ENCODE measurements at places on chromosomes 11 and 22.

DNA sequence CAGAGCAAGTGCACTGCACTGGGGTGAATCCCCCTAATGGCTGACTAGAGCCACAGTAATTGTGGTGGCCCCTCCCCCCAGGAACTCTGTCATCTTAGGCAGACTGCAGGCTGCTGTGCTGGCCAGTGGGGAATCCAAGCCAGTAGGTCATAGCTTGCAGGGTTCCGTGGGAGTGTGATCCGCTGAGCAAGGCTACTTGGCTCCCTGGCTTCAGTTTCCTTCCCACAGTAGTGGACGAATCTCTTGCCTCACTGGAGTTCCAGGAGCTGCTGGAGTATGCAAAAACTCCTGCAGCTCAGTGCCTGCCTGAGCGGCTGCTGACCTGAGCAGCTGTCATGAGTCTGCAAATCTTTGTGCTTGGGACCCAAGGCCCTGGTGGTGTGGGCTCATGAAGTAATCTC lies 13.2 kb downstream of the OOSP3 start:
- DNase-seq, result no peak

DNA sequence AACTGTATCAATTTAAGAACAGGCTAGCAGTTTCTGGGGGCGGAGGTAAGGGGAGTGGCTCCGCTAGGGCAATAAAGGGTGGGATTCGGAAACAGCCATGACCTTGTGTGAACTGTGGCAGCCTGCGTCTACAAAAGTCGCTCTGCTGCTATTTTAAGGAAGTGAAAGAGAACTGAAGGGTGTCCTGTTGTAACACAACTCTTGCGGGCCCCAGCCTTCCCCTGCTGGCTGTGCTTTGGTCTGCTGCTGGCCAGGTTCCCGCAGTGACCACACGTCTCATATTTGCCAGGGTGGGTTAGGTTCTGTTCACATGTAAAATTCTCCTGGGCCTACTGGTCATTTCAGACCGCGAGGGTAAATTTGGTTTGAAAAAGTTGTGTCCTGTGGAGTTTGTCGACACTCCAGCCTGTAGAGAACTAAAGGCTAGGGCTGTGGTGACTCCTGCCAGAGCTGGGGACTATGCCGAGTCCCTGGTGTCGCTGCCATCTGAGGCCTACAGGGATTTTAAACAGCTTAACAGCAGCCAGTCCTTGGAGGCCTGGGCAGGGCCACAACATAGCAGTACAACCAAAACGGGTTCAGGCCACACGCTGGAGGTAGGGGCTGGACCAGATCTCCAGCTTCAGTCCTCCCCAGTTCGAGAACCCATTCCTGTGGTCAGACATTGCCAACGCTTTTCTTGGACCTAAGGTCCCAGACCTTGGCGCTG lies 1.1 kb upstream of the PPFIBP2 start:
- no peak for DNase-seq

DNA sequence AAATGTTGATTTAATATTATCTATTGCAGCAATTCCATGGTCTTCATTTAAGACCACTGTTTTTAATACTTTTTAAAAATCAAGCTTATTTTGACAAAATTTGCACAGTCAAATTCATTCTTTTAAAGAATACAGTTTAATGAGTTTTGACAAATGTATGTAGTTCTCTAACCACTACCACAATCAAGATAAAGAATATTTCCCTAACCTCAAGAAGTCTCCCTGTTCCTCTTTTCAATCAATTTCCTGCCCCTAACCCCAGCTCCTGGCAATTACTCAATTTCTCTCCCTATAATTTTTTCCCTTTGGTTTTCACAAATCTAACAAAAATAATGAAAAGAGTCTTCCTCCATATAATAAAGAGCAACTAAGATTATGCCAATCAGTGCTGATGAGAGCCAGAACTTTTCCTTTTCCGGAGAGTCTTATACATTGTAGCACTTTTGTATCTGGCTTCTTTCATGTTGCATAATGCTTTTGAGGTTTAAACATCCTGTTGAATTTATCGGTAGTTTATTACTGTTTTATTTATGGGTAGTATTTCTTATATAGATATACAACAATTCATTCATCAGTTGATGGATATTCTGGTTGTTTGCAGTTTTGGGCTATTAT lies 231.7 kb downstream of the AASDHPPT start:
- no peak for DNase-seq

- DNase-seq, result no peak
Observed at GRCh38 chr11:65547446-65548125, 10.6 kb downstream of the LTBP3 start.

- DNase-seq, result no peak
Observed at GRCh38 chr11:78838417-78838816, 263.8 kb upstream of the NARS2 start.

- no peak for DNase-seq
Observed at GRCh38 chr22:24985826-24986214, 33.3 kb downstream of the KIAA1671 start.
